ENCODE measurements at places on chromosomes 4 and X.

DNA sequence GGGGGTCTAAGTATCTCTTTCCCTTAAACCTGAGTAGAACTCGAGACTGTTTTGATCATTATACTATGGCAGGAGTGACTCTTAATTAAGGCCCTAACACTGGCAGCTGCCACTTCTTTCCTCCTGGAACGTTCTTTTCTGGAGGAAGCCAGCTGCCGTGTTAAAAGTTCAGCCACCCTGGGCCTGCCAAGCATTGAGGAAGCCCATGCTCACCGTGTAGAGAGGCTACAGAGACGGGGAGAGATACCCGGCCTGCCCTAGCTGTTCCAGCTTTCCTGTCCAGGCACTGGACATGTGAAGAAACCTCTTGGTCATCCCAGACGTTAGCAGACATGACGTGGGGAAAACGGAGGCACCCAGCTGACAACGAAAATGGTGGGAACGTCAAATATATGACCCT is 274.1 kb downstream of the ARHGAP10 start:
- no peak for DNase-seq

DNA sequence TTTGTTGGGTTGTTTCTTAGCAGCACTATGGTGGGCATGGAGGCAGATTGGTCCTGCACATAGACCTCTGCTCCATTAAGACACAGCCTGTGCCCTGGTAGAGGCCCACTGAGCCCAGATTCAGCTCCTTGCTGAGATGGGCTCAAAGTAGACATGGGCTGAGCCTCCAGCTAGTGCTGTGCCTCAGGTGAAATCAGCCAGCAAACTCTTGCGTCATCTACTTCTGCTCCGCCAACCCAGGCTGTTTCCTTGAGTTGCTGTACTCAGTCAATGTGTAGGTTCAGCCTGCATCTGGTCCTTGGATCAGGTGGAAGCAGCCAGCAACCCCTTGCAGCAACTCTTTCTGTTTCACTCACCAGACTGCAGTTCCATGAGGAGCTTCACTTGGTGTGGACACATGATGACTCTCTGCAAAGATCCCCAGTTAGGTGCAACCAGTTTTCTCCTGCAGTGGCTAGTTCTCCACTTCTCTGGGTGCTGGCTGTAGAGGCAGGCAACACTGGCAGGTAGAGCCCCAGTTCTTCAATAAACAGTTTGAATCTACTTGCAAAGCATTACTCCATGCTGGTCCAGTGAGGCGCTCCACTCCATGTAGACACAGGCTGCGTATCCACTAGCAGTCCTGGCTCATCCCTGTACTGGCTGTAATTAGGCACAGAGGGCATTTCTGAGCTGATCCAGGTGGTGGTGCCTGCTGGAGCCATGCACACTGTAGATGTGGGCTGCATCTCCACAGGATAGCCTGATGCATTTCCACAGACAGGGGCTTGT is 199.0 kb upstream of the MAMLD1 start:
- no peak for DNase-seq

- DNase-seq = no peak
These were observed 40.5 kb downstream of the BBS12 start for GRCh38 chr4:122772986-122773385.

- DNase-seq = no peak
These were observed 190.4 kb downstream of the GABRB1 start for GRCh38 chr4:47221721-47222120.

GRCh38 chrX:150574559-150575418 is 6.4 kb downstream of the MTM1 start:
- DNase-seq = peak; percentile 27

GRCh38 chrX:1341545-1342184 is 5.1 kb downstream of the IL3RA start:
- DNase-seq = no peak

DNA sequence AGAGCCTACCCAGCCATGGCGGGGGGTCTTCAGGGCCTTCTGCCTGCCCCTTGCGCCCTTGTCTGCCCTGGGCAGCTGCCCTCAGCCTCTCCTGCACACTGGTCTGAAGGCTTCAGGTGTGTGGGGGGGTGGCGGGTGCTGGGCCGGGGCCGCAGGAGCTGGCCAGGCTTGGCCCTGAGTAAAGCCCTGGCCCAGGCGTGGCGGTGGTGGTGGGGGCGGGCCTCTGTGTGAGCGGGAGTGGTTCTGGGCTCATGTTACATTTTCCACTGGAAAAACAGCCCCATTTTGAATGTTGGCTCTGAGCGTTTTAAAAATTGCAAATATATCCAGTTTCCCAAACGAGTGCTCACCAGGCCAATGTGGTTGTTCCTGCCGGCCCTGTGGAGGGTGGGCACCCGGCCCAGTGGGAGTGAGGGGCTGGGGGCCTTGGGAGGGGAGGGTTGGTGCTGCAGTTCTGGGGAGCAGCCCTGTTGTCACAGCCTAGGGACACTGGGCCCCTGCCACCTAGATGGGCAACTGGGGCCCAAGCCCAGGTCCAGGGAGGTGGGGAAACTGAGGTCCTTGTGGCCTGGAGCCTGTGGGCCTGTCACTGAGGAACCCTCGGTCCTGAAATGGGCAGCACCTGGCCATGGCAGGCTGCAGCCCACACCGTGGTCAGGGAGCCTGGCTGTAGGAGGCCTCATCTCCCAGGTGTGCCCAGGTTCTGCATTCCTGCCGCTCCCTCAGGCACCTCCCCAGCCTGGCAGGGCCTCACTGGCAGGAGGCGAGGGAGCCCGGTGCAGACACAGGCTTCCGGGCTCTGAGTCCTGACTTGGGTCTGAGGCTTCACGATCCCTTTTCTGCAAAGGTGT is 28.3 kb downstream of the FGFRL1 start:
- no peak for DNase-seq

DNA sequence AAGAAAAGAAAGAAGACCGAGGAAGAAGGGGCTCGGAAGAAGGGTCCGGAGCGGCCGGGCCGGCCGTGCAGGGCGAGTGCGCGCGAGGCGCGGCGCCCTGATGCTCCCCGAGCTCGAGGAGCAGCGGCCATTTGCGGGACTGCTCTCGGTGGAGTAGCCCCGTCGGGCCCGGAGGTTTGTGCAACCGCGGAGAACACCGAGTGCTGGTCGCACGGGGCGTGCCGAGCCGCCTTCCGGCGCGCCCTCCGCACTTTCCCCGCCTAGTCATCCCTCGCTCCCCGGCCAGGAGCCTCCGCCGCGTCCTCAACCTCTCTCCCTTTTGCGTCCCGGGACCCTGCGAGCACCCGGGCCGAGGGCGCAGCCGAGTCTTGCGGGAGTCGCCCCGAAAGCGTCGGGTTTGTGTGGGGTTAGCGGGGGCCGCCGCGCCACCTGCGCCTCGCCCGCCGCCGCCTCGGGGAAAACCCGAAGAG is 127.4 kb downstream of the LAS1L start:
- no peak for DNase-seq

GRCh38 chr4:156336511-156336910 is 382.8 kb upstream of the CTSO start:
- DNase-seq = no peak

GRCh38 chrX:134642386-134642785 is 15.9 kb downstream of the PLAC1 start:
- DNase-seq = no peak

- no peak for DNase-seq
These were observed 299.5 kb downstream of the PDHA2 start for GRCh38 chr4:96139251-96139929.

DNA sequence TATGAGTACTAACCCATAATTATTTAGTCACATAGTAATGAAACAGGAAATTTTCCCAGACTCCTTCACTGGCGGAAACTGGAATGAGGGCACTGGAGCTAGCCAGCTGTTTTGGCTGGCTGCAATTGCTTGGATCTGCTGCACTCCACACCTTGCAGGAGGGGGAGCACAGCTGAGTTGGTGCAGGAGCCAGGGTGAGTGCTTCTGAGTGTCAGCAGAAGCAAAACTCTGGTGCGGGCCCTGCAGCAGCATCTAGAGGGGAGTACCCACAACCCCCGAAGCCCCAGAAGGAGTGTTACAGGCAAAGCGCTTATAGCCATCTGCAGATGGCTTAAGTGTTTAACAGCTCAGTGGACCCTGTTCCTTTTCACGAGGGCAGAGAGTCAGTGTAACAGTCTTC is 96.1 kb downstream of the RPA4 start:
- no peak for DNase-seq

- DNase-seq = no peak
These were observed 118.8 kb downstream of the CHRNA9 start for GRCh38 chr4:40453912-40454311.

GRCh38 chrX:137227151-137227550 is 193.4 kb upstream of the GPR101 start:
- DNase-seq = no peak

- no peak for DNase-seq
These were observed 24.3 kb upstream of the MAOA start for GRCh38 chrX:43631841-43632240.

GRCh38 chrX:117995378-117995777 is 121.2 kb downstream of the KLHL13 start:
- DNase-seq = no peak

- no peak for DNase-seq
These were observed 56.1 kb downstream of the SLC10A7 start for GRCh38 chr4:146465628-146466027.

GRCh38 chr4:5381961-5382441 is 326.4 kb downstream of the EVC2 start:
- no peak for DNase-seq

DNA sequence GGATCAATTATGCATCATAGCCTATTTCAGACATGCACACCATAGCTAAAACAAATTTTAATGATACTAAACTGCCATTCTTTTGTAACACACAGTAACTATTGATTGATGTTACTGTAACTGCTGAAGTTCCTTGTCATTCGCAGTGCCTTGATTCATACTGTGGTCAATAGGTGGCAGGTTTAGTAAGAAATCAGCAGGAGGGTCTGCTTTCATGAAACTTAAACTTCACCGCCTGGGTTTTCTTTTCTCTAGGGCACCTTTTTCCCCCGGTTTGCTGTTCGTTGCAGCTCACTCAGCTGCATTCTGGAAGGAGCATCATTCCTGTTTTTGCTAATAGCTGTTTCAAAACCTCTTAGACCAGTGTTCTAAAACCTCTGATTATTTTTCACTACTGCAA is 88.1 kb downstream of the RPA4 start:
- no peak for DNase-seq

- no peak for DNase-seq
These were observed 236.7 kb upstream of the PGRMC2 start for GRCh38 chr4:128524311-128524710.
